ENCODE measurements at places on chromosomes 5 and 9.

- no peak for DNase-seq
Observed at GRCh38 chr5:81537905-81538547, 144.1 kb upstream of the ACOT12 start.

DNA sequence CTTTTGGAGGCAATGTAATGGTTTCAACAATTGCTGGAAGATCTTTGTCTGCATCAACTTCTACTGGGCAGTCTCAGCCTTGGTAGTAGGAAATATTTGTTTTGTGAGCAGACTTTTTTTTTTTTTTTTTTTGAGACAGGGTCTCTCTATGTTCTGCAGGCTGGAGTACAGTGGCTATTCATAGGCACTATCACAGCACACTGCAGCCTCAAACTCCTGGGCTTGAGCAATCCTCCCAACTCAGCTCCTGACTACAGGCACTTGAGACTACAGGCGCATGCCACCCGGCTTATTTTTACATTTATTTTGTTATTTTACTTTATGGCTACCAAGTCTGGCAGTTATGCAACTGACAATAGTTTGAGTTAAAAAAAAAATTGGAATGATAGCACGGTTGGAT, 187.3 kb downstream of the SNX18 start:
- DNase-seq: no peak

GRCh38 chr9:37986001-37986400, 82.1 kb upstream of the SLC25A51 start:
- DNase-seq: no peak

DNA sequence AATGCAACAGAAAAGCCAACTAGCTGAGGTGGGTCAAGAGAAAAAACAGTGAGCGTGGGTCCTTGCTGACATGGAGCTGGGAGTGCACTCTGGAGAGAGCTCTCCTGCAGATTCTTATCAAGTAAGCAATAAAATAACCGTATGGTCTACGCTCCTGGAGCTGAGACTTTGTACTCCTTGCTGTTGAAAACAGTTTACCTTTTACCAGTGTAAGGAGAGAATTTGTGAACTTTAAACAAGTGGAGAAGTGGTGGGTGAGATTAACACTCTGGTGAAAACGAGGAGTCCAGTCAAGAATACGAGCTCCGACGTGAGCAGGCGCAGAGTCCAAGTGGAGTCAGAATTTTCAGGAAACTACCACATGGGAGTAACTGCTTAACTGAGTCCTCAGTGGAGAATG, 156.1 kb upstream of the ERCC6L2 start:
- DNase-seq: no peak

GRCh38 chr9:129121483-129121882, 10.3 kb downstream of the PTPA start:
- DNase-seq: no peak

GRCh38 chr5:178383919-178384815, 151.6 kb upstream of the PHYKPL start:
- DNase-seq: no peak

GRCh38 chr9:130192382-130192999, 20.3 kb downstream of the NCS1 start:
- no peak for DNase-seq

DNA sequence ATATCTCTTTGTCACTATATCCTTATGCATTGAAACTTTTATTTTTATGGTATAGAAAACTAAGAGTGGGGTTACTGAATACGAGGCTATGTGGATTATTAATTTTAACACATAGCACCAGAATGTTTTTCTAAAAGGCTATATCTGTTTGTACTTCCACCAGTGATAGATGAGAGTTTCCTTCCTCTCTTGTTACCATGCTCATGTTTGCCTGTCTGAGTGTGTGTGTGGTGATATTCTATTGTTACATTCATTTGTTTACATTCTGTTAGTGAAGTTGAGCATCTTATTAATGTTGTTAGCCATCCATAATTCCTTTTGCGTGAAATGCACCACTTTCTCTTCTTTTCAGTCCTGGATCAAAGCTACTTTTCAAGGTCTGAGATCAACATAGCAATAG, 54.1 kb upstream of the ALDH1A1 start:
- DNase-seq: no peak

GRCh38 chr5:55062039-55062779, 38.2 kb downstream of the GZMK start:
- peak; percentile 75 for DNase-seq
